ENCODE measurements at places on chromosomes 4 and X. TPM values are rescaled to one million over a fixed set of nuclear protein-coding genes. Genes with fewer than 3 reads are reported as not detected.

Gene RHOXF1
- total RNA-seq = not detected

- no peak for DNase-seq
These were observed 31.3 kb upstream of the ANXA5 start for GRCh38 chr4:121728066-121728465.

DNA sequence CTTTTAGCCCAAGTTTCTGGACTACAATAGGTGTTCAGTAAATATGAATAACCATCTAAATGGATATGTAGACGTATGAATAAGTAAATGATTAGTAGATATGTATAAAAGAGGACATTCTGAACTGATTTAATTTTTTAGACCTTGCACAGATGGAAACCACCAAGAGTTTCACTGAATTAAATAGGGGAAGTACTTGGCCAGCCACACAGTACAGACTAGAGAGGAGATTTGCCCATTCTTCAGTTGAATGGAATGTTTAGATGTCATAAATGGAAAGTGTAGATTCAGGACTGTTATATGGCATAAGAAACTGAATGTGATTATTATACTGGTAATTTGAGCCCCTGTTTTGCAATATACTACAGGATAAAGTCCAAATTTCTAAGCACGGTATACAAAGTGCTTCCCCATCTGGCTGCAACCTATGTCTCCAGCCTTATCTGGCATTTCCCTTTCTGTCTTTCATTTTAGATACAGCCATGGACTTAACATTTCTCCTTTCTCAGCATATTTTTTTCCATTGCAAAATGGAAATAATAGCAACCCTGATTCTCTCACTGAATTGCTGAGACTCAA is 137.8 kb upstream of the HS3ST1 start:
- DNase-seq = no peak

DNA sequence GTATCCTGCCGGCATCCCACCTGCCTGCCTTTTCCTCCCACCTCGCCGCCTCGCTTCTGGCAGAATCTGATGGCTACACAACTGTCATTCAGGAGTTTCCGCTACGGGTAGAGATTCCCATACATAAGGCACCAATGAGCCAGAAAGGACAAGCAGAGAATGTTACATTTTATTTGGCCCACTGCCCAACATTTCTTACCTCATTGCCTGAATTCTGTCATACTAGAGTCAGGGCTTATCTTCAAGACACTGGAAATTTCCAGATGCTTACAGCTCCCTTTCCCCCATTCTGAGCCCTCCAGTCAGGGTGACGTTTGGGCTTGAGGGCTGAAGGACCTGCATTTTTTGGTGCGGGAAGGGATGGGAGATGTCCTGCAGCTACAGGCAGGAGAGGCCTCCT is 113.0 kb downstream of the NHS start:
- DNase-seq = no peak

DNA sequence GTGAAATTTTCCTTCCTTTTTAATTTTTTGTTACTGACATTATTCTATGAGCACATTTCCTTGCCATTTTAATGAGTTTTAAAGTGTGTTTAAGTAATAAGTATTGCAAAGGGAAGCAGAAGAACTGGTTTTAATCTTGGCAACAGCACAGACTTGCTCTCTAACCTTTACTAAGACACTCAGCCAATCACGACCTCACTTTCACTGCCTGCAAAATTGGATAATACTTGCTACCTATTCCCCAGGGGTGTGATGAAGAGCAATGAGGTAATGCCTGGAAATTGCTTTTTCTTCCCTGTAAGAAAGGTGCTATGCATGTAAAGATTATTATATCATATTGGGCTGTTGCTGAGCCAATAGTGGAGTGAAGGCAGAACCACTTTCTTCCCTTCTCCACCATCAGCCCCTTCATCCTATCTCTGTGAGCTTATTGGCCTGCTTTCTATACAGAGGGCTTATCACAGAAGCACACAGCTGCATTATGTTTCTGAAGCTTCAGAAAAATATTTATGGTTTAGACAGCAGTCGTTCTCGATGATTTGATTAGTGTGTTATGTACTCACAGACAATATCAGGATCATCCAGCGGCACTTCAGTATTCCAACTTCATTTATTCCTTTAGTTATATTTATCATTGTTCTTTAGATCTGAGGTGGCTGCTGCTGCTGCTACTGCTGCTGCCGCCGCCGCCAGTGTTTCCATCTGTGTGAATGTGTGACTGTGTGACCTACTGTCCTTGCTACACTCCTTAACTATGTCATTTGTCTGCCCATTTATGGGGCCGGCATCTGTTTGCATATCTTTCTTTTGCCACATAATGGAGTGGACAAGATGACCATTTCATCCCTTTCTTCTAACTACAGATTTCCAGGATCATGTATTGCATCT is 255.1 kb downstream of the C4orf33 start:
- no peak for DNase-seq

DNA sequence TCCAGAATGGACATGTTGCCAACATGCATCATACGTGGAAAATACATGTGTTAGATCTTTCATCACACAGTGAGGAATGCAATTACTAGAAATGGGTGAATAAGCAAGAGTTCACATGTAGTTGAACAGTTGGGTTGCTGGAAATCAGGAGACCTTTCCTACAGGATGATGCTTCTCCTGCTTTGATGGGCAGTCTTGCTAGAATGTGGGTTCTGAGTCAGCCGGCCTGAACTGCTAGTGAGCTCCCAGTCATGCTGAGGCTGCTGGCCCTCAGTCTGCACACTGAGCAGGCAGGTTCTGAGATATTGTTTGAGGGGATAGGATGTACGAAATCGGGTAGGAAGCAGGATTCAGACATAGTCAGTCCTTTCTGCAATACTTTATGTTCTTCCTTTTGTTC is 20.2 kb downstream of the MSL3 start:
- DNase-seq = no peak

DNA sequence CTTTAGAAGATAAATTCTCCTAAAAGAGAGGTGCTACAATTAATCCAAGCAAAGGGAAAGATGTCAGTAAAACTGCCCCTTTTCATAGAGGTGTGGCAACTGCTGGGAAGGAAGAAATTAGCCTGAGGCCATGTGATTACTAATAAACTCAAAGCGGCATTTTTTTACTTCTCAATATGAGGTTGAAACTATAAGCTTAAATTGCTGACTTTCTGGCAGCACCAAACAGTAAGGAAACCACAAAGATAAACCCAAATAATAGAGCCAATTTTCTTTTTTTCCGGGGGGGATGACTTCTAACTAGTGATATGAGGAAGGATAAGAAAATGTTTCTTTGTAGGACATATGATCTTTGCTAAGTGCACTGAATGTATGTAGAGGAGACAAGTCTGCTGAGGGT is 30.9 kb downstream of the AR start:
- peak; percentile 6 for DNase-seq

Data from SK-MEL-5 (cell line).